Activated CD8-positive, alpha-beta memory T cell treated with anti-CD3 and anti-CD28 coated beads for 48 hours (primary cell): ENCODE measurements at places on chromosomes 12 and 14.

GRCh38 chr12:132326646-132327045, 2.7 kb downstream of the GALNT9 start:
- no peak for DNase-seq

DNA sequence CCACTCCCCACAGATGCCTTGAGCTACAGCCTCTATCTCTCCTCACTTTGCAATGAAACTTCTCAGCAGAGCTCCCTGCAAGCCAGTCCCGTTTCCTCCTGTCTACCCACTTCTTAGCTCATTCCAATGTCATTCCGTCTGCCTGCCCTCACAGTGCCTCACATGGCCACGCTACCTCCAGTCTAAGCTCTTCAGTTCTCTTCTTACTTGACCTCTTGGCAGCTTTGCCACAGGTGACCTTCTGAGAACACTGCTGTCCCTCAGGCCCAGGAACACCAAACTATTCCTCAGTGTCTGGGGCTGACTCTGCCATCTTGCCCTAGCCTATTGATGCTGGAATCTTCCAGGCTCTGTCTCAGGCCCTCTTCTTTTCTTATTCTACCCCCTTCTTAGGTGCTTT, 110.1 kb downstream of the EGLN3 start:
- no peak for DNase-seq

- no peak for DNase-seq
Observed at GRCh38 chr12:132501204-132501940, 11.4 kb downstream of the FBRSL1 start.

DNA sequence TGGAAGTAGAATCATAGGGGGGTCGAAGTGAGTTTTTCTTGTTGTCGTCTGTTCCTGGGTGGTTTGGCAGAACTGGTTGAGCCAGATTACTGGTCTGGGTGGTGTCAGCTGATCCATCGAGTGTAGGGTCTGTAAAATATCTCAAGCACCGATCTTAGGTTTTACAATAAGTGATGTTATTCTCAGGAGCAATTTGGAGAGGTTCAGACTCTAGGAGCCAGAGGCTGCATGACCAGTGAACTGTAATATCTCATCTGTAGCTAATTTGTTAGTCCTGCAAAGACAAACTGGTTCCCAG, 9.7 kb upstream of the SERPINA1 start:
- no peak for DNase-seq

- DNase-seq, result no peak
Observed at GRCh38 chr12:19430988-19431387, 8.3 kb upstream of the AEBP2 start.

DNA sequence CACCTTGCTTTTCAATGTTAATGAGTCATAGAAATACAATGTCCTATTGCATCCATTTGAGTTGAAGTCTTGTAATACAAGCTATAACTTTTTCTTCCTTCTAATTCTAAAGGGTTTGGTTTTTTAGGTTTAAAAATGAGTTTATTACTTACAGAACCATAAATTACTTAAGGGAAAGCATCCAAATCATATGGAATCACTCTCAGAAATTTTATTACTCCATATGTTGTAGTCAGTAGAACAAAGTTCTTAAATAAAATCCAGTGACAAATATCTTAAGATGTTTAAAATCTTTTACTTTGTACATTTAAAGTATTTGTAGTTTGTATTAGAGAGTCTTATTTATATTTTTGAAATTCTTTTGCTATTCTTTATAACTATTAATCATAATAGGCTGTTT, 253.2 kb downstream of the IPO8 start:
- DNase-seq, result no peak

- DNase-seq, result no peak
Observed at GRCh38 chr14:36869125-36869524, 207.5 kb downstream of the PAX9 start.

DNA sequence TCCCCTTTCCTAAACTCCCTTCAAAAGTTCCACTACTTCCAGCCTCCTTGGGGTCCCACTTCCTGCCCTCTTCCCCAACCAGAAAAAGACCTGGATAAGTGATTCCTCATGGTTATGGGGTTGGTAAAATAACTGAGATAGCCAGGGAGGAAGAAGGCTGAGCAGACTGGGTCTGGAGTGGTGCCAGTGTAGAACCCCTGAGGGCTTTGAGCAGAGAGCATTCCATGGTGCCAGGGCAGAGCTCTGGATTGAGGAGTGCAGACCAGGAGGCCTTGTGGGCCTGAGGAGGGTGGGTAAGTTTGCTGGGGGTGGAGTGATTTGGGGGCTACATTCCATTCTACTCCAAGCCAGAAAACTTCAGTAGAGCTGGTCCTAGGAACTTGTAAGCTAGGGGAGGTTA, 9.5 kb upstream of the CISTR start:
- DNase-seq, result no peak

GRCh38 chr14:38931969-38932652, 170.9 kb downstream of the SEC23A start:
- no peak for DNase-seq

- DNase-seq, result no peak
Observed at GRCh38 chr14:71595441-71595840, 336.8 kb upstream of the RGS6 start.

GRCh38 chr12:236445-236844, 22.5 kb upstream of the SLC6A12 start:
- DNase-seq, result no peak

- no peak for DNase-seq
Observed at GRCh38 chr12:47860279-47860841, 40.7 kb upstream of the HDAC7 start.

- no peak for DNase-seq
Observed at GRCh38 chr12:114911196-114911595, 227.2 kb upstream of the TBX3 start.

- no peak for DNase-seq
Observed at GRCh38 chr14:37197421-37198272, at the start of gene MIPOL1. Gene MIPOL1, plus strand, starts transcription at chr14:37197937. Its CDS starts 49,952 bp downstream, at chr14:37247889.

DNA sequence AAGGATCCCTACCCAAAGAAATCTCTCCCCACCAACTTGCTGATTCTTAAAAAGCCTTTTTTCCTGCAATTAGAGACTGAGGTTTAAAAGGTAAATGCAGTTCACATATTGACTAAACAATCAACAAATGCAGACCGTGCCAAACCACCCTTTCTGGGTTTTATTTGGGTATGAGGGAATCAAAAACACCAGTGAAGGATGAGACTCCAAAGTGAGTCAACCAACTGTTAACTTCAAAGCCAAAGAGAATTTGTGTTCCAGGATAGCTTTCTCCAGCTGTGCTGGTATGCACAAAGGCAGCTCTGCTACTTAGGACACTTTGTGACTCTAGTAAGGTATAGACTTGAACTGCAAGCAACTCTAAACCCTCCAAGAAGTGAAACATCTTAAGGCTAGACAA, 39.4 kb downstream of the RPS29 start:
- DNase-seq, result no peak

GRCh38 chr12:53746592-53747092, 5.1 kb downstream of the CISTR start:
- peak; percentile 69 for DNase-seq

DNA sequence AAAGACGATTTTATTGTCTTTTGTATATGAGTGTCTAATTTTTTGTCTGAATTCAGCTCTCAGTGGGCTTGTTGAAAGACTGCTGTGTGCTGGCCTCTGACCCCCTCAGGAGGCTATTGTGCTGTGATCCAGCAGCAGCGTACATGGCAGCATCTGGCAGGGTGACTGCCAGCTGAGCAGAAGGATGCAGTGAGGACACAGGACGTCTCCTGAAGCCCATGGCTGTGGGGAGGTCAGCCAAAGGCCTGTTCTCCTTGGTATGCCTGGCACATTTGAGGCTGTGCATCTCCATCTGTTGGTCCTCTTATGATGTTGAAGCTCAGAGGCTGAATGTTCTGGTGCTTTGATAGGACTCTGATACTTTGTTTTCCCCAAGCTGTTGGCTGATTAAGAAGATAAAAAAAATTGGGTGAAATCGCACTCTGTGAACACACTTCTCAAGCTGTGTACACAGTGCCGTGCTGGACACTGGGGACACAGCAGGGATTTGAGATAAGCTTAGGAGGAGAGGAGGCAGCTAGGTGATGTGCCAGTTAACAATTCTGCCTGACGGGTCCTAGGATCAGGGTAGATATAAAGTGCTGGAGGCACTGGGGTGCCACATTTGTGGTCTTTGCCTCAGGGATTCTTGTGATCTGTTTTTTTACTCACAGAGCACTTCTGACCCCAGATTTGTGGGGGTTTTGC, 37.5 kb downstream of the EID3 start:
- no peak for DNase-seq

DNA sequence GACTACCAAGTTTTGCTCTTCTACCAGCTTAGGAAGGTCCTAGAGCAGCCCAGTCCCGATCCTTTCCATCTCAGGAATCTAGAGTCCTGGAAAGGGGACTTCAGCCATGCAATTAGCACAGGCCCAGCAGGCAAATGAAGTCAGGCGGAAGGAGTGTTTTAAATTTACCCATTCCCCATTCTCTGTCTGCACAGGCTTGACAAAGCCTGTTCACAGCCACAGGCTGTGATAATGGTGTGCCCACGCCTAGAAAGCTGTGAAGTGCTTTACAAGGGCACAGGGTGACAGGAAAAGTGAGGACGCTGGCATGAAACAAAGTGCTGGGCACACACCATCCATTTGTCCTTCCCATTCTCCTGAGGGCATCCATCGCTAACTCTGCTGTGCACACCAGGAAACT, 79.0 kb downstream of the PITPNM2 start:
- no peak for DNase-seq

DNA sequence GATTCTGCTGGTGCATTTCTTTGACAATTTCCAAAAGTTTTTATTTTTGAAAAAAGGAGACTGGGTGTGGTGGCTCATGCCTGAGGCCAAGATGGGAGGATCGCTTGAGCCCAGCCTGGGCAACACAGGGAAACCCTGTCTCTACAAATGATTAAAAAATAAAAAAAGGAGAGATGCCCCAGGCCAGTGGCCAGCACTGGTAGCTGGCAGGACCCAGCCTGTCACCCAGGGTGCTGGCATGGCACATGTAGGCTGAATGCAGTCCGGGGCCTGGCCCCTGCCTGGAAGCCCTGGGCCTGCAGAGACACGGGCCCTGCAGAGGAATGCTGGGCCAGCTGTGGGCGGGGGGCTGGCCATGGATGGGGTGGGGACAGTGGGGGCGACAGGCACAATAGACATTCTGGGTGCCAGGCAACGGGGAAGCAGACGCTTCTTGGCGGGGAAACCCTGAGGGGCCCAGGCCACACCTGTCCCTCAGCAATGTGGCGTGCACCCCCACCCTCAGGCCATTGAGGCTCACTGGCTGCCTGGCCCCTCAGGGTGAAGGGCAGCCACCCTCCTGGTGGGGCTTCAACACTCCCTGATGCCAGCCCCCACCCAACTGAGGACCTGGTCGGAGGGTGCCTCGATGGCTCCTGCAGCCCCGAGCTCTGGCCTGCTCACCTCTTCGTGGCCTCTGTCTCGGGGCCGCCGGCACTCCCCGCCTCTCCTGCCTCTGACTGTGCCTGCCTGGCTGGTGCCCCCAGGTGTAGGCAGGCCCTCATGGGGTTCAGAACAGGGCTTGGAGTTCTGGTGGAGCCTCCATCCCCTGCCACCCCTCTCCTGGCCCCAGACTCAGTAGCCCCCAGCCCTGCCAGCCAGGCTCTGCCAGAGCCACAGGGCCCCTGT, 12.1 kb downstream of the TRMT61A start:
- no peak for DNase-seq

DNA sequence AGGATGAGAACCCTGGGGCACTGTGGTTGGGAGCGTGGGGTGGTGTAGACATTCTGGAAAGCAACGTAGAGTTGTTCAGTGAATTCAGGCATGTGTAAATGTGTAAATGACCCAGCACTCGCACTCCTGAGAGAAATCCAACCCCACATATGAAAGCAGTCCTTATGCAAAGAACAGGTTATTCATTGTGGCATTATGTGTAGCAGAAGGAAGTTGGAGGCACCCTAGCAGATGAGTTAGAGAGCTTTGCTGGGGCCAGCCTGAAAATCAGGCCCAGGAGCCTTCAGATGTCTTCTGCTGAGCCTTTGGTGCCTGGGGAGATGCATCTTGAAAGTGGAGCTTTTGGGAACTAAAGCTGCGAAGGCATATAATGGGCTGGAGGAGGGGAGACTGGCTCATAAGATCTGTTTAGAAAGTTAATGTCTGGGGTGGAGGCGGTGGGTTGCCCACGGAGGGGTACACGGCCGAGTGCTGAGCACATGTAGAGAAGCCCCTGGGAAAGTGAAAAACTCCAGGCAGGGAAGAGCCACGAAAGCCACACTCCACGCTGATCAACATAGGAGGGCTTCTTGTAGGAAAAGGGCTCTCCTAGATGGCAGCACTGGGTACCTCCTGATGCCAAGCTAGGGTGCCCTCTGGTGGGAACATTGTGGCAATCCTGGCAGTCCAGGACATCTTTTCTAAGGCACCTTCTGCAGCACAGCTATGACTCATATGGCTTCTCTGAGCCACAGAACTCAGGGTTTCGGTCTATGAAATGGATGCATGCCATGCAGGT, 6.0 kb upstream of the KRT83 start:
- peak; percentile 22 for DNase-seq

GRCh38 chr12:103016381-103016780, 58.9 kb downstream of the ASCL1 start:
- no peak for DNase-seq

DNA sequence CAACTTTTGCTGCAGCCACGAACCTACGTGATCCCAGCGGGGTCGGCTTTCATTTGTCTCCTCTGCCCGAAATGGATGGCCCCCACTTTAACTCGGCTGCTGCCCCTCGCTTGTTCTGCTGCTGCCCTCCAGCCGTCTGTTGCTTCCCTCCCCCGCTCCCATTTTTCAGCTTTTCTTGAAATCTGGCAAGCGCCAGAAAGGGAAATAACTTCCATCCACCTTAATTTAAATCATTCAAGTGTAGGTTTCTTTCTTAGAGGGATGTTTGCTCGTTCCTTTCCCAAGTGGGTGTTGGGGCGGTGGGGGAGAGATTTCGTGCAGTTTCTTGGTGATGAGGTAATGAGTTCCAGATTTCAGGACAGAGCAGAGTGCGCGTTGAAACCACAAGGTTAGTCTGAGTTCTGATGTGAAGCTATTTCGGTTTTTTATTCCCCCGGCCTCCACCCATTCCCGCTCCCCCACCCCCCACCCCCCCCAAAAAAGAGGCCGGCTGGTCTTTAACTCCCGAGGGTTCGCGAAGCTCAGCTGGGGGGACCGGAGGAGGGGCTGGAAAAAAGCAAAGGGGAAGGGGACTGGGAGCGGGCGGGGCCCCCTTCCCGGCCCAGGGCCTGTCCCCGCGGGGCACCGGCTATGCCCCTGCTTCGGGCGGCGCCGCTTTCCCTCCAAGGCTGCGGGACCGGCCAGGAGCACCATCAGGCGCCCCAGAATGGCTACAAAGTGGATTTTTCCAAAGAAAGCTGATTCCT, 2.2 kb upstream of the ZFP36L1 start:
- DNase-seq, result no peak

DNA sequence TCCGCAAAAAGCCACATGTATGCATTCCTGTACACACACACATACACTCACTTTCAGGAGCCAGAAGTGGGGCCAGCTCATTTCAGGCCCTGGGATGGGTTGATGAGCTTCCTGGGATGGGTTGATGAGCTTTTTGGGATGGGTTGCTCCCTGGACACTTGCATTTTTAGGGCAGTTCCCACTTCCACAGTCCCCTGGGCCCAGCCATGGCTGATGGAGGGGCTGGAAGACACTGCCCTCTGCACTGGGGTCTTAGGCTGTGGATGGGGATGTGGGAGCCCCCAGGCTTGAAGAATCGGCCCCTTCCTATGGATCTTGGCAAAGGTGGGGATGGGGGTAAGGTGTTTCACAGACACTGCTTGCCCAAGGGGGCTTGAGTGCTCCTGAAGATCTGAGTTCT, 12.7 kb downstream of the ACVRL1 start:
- DNase-seq, result no peak
